IMR-90 (cell line): ENCODE measurements at places on chromosomes 4 and X. TPM values are rescaled to one million over a fixed set of nuclear protein-coding genes. Genes with fewer than 3 reads are reported as not detected.
A peak's percentile ranks its signal among the peaks of the same experiment; 100 is the strongest.

GRCh38 chrX:143002206-143002605 is 23.5 kb upstream of the SPANXN4 start:
- H3K4me3 ChIP-seq: no peak overlapping the region
- H3K4me1 ChIP-seq: no peaks in the 10 kb centered on the region
- no peak for DNase-seq
- H3K27me3 ChIP-seq: no peaks in the 10 kb centered on the region

DNA sequence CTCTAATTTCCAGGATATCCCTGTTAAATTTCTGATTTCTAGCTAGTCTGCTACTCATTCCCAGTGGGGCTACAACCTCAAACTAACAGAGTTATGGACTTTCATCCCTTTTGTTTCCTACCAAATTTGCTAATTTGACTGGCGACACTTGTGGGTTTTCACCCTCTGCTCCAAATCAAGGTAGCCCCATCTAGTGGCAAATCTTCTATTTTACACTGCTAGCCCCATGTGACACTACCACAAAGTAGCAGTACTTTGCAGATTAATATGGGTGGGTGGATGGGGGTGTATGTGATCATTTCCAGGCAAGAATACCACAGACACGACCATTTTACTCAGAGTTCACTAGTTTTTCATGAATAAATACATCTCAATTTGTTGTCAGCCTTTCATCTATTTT is 150.3 kb downstream of the MSL3 start:
- no peaks in the 10 kb centered on the region for H3K27me3 ChIP-seq
- no peaks in the 10 kb centered on the region for H3K4me1 ChIP-seq
- DNase-seq: no peak
- H3K4me3 ChIP-seq: no peak overlapping the region
- H3K27ac ChIP-seq: no peak overlapping the region

GRCh38 chr4:53626491-53626890 is 35.2 kb upstream of the LNX1 start:
- H3K4me1 ChIP-seq: peaks cover 3% of the 10 kb centered on the region
- peak; percentile 10 for DNase-seq
- H3K27ac ChIP-seq: no peak overlapping the region
- no peaks in the 10 kb centered on the region for H3K36me3 ChIP-seq
- H3K4me3 ChIP-seq: no peak overlapping the region

- H3K27me3 ChIP-seq: no peaks in the 10 kb centered on the region
- H3K4me1 ChIP-seq: peaks cover 4% of the 10 kb centered on the region; the same call in 1 of the 2 replicates
- no peaks in the 10 kb centered on the region for H3K36me3 ChIP-seq
- no peak overlapping the region for H3K27ac ChIP-seq
- DNase-seq: no peak
Observed at GRCh38 chr4:68465058-68465457, 17.8 kb downstream of the TMPRSS11E start.

- H3K36me3 ChIP-seq: peaks cover 8% of the 10 kb centered on the region
- H3K4me1 ChIP-seq: peaks cover 4% of the 10 kb centered on the region; the same call in 1 of the 2 replicates
- H3K4me3 ChIP-seq: no peak overlapping the region
- DNase-seq: peak; percentile 69
- no peak overlapping the region for H3K27ac ChIP-seq
Observed at GRCh38 chr4:82984459-82984858, 26.2 kb downstream of the LIN54 start.

The PCDH19 gene
- total RNA-seq: not detected in 2 replicates

The MID1 gene
- 63.0 and 106 TPM in 2 replicates for total RNA-seq

The RAB9B gene
- total RNA-seq: 0.90 and 1.1 TPM in 2 replicates
